ENCODE measurements at places on chromosomes 2 and 18.

GRCh38 chr2:195320413-195320973 lies 336.5 kb upstream of the SLC39A10 start:
- DNase-seq = no peak

GRCh38 chr2:128874608-128875007 lies 555.9 kb upstream of the HS6ST1 start:
- DNase-seq = no peak

DNA sequence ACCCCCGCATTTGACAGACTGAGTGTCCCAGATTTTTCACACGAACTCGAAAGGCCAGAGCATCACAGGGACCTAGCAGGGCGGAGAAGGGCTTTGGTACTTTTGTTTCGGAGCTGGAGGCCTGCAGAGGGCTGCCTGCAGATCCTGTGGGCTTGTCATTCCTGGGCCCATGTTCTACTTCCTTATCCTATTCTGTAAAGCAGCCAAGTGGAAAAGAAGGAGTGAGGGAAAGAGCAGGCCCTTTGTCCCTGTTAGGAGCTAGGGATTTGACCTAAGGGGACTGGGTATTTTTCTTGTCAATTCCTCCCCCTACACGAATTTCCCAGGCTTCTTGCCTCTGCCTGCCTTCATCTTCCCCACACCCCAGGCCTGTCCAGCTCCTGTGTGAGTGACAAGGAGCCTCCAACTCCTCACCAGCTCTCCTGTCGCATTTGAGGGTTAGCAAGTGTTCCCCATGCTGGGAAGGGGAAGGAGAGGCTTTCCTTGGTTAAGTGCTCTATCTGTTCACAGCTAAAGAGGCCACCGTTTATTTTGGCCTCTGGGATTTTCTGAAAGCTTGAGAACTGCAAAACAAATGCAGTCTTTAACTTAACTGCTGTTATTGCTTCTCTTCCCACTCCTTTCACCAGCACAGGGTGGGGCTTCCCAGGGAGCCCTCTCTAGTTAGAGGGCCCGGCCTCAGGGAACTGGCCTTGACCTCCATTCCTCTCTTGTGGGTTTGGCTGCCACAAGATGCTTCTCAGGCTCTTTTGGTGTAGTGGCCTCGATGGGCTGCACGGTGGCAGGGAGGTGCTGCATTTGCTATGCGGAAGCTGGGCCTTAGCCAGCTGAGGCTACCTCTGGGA lies 61.2 kb downstream of the SGPP2 start:
- no peak for DNase-seq

GRCh38 chr2:80255918-80256781 lies 48.4 kb downstream of the LRRTM1 start:
- no peak for DNase-seq

- no peak for DNase-seq
Observed at GRCh38 chr18:9421901-9422327, 53.4 kb upstream of the RALBP1 start.

- DNase-seq = no peak
Observed at GRCh38 chr2:179107737-179108136, 57.8 kb upstream of the CCDC141 start.

- DNase-seq = no peak
Observed at GRCh38 chr2:101400048-101400447, 12.7 kb upstream of the CREG2 start.

- no peak for DNase-seq
Observed at GRCh38 chr18:58581265-58581664, 47.6 kb downstream of the ALPK2 start.

- DNase-seq = no peak
Observed at GRCh38 chr2:167336213-167336612, 447.9 kb downstream of the XIRP2 start.

- DNase-seq = no peak
Observed at GRCh38 chr2:164794016-164794415, 47.6 kb downstream of the COBLL1 start.

DNA sequence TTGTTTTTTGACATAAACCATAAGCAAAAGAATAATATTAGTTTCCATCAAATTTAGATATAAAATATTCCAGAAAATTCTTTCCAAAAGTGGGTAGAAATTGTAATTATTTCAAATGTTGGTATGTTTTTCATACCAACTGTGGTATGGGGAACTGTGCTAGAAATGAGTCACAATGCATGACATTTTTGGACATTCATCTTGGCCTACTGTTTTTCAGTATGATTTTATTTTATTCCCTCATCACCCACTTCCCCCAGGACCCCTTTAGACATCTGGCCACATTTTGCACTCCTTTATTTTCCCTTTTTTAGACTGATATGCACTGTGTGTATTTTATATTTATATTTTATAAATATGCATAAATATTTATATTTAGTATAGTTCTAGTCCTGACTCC lies 97.1 kb downstream of the DPP4 start:
- DNase-seq = no peak

- DNase-seq = no peak
Observed at GRCh38 chr2:234293973-234294372, 202.9 kb downstream of the ARL4C start.

Data from activated gamma-delta T cell treated with Interleukin-2 at 50 U/mL for 16 hours (primary cell).